ENCODE measurements at places on chromosomes 3 and 15.

DNA sequence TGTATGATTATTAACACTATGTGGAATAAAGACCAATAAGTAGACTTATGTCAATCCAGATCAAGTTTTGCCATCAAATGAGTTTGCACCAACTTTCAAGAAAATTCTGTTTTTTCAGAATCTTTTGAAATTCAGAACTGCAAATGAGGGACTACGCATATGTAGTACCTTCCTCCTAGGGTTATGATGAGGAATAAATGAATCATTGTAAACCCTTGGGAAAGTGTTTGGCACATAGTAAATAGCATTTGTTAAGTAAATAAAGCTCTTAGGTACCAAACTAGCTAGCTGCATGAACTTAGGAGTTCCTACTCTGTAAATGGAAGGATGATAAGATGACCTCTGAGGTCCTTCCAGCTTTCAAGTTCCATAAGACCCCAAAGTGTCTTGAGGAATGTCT, 242.6 kb upstream of the SETMAR start:
- no peak for DNase-seq

GRCh38 chr15:31125061-31125460, 23.5 kb upstream of the TRPM1 start:
- DNase-seq: no peak

GRCh38 chr3:157427901-157428300, 8.7 kb upstream of the PTX3 start:
- DNase-seq: peak; percentile 91

- DNase-seq: no peak
Measured at GRCh38 chr3:73622091-73622805, 2.5 kb downstream of the PDZRN3 start.

DNA sequence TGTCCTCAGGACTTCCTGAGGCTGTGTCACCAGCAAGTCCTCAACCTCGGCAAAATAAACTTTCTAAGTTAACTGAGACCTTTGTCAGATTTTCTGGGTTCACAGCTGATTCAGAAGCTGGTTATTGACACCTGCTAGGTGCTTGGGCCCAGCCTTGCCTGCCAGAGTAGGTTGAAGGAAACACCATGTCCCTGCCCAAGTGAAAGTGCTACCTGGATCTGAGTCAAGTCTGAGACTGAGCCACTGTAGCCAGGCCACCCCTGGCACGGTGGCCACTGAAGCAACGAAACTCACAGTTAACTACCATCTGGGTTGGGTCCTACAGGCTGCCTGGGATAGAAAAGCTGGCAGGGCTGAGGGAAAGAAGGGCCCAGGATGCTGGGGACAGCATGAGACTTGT, 8.2 kb downstream of the HYAL2 start:
- DNase-seq: no peak

- DNase-seq: no peak
Measured at GRCh38 chr3:56173601-56174000, 294.7 kb downstream of the ERC2 start.

- DNase-seq: no peak
Measured at GRCh38 chr3:142542054-142542453, 36.5 kb downstream of the ATR start.

DNA sequence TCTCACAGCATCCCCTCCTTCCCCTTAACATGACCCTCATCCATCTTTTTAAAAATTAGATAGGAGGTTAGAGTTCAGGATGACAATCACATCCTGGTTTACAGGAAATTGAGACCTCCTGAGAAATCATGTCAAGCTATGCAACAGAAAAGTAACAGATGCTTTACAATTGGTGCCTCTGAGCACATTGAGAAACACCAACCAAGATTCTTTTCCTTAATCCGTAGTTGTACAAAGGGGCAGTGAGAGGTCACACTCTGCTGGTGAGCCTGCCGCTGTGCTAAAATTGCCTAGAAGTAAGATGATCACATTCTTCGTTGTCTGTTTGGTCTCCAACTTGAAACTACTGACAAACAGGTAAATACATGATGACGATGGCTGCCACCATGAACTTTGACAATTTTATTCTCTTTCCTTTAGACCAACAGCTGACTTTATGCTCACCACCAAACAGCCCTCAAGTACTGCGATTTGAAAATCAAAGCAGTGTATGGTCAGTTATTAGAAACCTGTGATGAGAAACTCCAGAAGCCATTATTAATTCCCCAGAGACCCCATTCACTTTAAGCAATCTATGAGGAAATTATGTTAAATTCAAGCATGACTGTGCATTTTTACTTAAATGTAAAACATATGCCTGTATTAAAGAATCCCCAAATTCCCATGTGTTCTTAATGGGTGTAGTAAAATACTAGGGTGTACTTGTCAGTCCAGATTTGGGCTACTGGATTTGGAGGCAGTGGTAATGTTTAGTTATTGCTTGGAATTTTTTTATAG, 210.7 kb upstream of the UBE2E1 start:
- DNase-seq: no peak

- DNase-seq: no peak
Measured at GRCh38 chr15:78148392-78149067, 632 bp upstream of the IDH3A start.

GRCh38 chr3:140467796-140468315, 210.0 kb upstream of the TRIM42 start:
- DNase-seq: no peak

GRCh38 chr3:109057056-109057455, 60.9 kb downstream of the MORC1 start:
- no peak for DNase-seq

DNA sequence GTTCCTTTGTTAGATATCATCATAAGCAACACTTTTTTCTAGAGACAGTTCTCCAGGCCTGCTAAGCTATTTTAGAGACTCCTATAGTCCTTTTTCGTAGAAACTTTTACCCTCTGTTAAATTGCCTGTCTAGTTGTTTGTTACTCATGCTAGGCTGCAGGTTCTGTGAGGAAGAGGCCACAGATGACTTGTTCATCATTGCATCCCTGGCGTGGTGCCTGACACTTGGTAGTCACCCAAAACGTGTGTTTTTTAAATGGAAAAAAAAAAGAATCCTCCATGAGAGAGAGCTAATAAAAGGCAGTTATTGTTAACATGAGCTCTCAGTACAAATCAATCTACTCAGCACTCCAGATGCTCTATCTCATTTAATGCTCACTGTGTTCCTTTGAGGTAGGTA, 35.1 kb downstream of the CCDC54 start:
- peak; percentile 49 for DNase-seq

All from NCI-H446 (cell line).